Calu3 (cell line): ENCODE measurements at places on chromosomes 2 and 18. TPM values are rescaled to one million over a fixed set of nuclear protein-coding genes. Genes with fewer than 3 reads are reported as not detected.

Gene CAVIN2
- not detected in 2 replicates for total RNA-seq

Gene ZSWIM2
- not detected in 2 replicates for total RNA-seq

Gene ROCK2
- 30.8 and 35.3 TPM in 2 replicates for total RNA-seq

Gene SULT1C4
- total RNA-seq, result not detected in 2 replicates

Gene EFR3B
- 0.10 and 0.17 TPM in 2 replicates for total RNA-seq

Gene CEP192
- total RNA-seq, result 39.2 and 41.3 TPM in 2 replicates

Gene LRRTM1
- total RNA-seq, result not detected in 2 replicates

Gene ZNF385B
- 0.57 and 0.86 TPM in 2 replicates for total RNA-seq
